Central memory CD8-positive, alpha-beta T cell (primary cell): ENCODE measurements at places on chromosomes 5 and 9.

DNA sequence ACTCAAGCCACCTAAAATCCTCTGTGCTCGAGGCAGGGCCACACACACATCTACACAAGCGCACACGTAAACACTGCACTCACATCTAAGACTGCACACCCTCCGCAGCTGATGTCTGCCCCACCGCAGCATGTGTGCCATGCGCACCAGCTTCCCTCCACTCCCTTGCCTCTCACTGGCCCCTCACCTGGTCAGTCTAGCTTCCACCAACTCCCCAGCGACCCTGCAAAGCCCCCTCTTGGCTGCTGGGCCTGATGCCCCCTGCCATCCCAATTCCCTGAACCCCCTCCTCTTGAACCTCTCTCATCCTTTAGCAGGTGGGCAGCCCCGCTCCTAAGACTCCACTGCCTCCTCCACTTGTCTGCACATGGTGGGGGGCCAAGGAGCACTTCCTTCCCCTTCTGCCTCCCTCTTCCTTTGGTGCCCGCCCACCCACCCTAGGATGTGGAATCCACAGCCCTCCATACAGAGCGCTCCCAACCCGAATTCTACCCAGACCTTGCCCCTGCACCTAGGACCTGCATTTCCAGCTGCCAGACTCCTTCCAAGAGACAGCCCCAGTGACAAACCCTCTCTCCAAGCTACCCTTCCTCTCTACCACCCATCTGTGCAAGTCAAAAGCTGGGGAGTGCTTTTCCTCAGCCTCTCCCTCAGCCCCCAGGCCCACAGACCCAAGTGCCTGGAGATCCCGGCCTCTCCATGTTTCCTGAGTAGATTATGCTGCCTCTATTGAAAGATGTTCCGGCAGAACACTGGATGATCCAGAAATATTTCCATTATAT lies 23.9 kb downstream of the ADAMTS2 start:
- no peak for DNase-seq

- DNase-seq: no peak
These were observed 161.9 kb downstream of the ARSB start for GRCh38 chr5:78823196-78823595.

- no peak for DNase-seq
These were observed 23.1 kb downstream of the SMAD5 start for GRCh38 chr5:136155761-136156160.

DNA sequence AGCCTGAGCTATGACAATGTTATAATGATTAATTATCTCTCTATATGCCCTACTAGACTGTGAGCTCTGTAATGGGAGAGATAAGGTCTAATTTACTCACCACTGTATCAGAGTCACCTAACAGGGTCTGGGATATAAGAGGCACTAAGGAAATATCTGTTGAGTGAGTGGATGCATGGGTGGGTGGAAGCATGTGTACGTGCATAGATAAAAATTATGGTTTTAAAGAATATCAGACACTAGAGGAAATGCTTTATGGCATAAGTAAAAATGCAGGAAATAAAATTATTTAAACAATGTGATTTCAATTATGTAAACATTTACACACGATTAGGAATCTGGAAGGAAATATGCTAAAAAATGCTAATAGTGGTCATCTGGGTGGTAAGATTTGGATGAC lies 137.8 kb downstream of the SPOCK1 start:
- no peak for DNase-seq

GRCh38 chr5:128380337-128380736 lies 157.7 kb downstream of the FBN2 start:
- DNase-seq: no peak

- DNase-seq: no peak
These were observed 36.3 kb upstream of the OTULINL start for GRCh38 chr5:14545308-14545707.

- peak; percentile 44 for DNase-seq
These were observed 100.7 kb downstream of the SUSD1 start for GRCh38 chr9:112074250-112075008.

- no peak for DNase-seq
These were observed 112.5 kb downstream of the WDR41 start for GRCh38 chr5:77379558-77380061.

DNA sequence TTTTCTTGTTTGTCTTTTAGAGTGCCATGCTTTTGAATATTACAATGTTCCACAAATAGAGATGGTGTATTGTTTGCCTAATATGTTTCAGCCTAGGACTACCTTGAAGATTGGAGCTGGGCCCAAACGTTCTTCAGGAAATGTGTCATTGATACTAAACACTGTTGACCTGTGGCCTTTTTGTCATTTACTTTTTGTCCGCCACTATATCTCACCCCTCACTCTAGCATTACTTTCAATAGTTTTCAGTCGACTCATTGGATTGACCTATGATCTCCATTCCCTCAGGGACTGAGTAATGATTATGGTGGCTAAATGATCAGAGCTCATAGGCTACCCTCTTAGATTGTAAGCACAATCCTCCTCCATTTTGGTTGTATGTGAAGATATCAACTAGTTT lies 115.8 kb downstream of the NUDT12 start:
- DNase-seq: no peak

- DNase-seq: no peak
These were observed 337 bp upstream of the DMAC1 start for GRCh38 chr9:7799944-7800285.

DNA sequence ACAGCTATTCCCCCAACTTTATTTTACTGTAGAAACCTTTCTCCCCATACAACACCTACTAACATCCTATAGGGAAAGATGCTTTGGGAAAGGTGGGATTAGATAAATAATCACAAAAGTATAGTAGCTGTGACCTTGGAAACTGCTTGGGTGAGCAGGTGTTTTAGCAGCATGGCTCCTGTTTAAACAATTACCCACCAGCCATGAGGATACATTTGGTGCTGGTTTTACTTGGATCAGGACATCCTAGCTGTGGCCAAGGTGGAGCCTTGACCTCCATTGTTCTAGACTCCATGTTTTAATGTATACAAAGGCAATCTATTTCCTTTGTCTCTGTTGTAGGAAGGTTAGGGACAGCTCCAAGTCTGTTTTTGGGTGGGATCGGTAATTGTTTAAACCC lies 56.8 kb upstream of the ALDH1B1 start:
- DNase-seq: no peak

GRCh38 chr5:12672141-12672540 lies 767.9 kb upstream of the CTNND2 start:
- DNase-seq: no peak

DNA sequence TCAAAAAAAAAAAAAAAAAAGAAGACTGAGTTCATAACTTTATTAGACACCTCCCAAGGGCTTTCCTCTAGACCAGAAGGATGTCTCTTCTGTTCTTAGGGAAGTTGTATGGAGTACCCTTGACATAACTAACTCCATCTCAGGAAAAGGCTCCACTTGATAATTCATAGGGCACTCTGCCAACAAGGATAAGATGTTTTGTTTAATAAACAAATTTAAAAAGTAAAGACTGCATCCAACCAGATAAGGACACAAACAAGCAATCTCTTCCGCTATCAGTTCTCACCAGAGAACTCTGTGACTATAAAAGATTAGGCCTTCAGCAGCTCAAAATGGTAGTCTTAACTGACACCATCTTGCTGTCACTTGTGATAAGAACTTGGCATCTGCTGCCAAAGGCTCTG lies 65.8 kb downstream of the SFXN1 start:
- no peak for DNase-seq

DNA sequence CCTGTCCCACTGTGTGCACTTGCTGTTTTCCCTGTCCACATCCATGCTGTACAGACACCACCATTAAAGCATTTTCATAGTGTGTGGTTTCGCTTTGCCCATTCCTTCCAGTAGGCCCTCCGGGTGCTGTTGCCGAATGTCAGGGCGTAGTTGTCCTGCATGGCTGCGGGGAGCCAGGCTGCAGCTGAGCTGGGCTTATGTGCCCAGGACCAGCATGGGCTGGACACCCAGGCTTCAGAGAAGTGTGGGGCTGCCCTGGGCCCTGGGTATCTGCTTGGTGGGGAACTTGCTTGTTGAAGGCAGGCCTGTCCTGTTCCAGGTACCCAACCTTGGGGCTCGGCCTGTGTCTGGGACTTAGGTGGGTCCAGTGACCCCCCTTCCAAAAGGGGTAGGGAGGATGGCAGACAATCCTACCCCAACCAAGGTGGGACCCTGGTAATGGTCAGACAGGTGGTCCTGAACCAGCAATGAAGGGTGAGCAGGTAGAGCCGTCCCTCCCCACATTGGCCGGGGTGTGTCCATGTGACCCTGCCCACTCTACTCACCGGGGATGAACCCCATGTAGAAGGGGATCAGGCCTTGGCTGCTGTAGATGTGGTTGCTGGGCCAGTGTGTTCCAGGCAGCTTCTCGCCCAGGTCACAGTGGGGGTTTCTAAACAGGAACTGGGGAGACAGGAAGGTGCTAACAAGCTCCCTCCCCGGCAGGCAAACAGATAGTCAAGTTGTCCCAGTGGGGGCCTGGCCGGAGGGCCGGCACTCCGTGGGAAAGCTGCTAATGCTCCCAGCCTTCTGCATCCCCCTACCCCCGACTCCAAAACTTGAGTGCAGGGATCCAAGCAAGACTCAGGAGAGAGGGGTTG lies 2.8 kb downstream of the TUBB4B start:
- no peak for DNase-seq

DNA sequence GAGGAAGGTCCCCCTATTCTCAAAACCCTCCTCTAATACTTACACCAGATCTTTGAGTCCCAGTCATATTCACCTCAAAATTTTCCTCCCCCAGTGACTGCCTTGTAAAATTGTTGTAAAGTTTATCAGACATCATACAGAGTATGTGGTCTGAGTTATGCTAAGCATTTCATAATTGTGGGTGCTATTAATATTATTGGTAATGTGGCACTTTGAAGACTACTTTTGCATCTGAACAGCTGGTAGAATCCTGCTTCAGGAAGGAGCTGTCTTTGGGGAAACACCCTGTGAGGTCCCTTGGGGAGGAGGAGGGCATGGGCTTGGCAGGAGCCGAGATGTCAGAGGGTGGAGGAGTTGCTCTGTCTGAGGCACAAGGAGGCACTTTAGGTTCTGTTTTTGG lies 164.9 kb upstream of the ZNF618 start:
- DNase-seq: no peak

DNA sequence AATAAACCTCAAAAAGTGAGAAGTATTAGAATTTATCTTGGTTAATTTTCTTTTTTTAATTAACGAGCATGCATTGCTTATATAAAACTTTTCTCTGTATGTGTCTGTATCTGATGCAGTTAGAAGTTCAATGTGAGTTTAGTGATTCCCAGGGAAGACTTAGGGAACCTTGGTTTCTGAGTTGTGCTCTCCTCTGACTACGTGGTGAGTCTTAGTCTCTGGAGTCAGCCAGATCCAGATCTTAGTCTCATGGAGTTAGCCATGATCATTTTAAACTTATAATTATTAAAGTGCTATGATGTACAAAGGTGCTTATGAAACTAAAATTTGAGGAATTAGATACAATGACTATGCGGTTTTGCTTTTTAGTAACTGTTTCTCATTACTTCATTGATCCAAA lies 285.3 kb upstream of the DMRT1 start:
- no peak for DNase-seq

DNA sequence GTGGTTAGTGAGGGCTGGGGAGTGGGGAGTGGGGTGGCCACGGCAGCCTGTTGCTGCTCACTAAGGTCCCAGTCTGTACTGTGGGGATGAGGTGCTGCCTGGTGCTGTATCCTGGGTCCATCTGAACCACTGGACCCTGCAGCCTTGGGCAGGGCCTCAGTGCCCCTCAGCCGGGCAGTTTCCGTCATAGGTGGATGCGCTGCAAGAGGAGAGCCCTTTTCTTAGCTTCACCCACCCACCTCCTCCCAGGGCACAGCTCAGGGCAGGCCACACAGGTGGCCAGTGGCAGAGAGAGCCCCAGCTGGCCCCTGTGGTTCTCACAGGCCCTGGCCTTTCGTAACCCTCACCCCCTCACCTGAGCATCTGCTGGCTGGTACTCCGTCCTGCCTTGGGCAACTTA lies 46.2 kb downstream of the WNK2 start:
- no peak for DNase-seq

GRCh38 chr9:109707355-109707754 lies 72.6 kb upstream of the PALM2AKAP2 start:
- no peak for DNase-seq

DNA sequence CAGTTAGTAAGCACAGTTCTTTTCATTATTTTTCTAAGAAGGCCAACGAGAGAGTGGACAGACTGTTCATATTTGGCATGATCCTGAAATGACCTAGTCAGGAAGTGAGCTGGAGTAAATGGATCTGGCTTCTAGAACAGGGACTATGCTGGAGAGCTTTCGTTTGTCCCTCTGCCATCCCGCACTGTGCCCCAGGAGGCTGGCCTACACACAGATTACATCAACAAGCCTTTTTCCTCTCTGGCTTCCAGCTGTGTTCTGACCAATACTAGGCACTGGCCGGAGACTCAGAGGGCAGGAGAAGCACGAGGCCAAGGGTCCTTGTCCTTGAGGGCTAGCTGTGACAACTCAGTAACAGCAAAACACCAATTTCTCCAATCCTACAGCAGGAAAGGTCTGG lies 127.8 kb downstream of the MED27 start:
- DNase-seq: no peak

- no peak for DNase-seq
These were observed 178.2 kb downstream of the ROR2 start for GRCh38 chr9:91771864-91772263.

DNA sequence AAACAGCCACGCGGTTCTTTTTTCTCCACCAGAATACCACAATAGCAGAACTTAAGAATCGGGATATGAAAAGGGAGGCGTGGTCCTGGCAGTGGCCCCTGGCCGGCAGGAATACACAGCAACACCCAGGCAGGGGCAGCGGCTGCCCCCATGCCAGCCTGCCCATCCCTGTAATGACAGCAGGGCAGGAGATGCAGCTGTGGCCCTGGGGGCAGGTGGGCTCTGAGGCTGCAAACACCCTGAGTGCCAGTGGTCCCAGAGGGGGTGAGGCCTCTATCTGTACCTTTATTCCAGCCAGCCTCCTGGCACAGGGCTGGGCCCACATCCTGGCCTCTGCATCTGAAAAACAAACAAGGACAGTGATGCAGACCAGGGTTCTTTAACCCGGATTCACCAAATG lies 12.4 kb downstream of the DIPK1B start:
- no peak for DNase-seq

GRCh38 chr9:96050048-96050860 lies 174.8 kb downstream of the ERCC6L2 start:
- DNase-seq: no peak

- DNase-seq: no peak
These were observed 100.1 kb downstream of the SUSD1 start for GRCh38 chr9:112075009-112075378.

- no peak for DNase-seq
These were observed 3.4 kb downstream of the PLPP7 start for GRCh38 chr9:131292937-131293336.

- no peak for DNase-seq
These were observed 71.2 kb downstream of the RAB24 start for GRCh38 chr5:177232358-177232757.

DNA sequence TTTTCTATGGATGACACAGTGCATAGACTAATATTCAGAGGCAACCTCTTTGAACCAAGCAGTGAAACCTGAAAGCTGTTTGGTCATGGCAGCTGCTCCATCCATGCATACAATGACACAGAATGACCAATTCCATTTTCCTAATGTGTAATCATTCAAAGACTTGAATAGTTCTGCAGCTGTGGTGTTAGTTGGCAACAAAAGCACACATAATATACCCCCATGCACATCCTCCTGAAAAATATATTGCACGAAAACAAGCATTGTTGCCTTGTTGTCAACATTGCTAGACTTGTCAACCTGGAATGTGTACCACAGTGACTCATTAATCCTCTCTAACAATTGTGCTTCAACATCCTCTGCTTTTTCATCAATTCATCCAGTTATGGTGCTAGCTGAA lies 71.0 kb upstream of the SEMA6A start:
- DNase-seq: no peak

GRCh38 chr5:118692811-118693342 lies 295.5 kb downstream of the DTWD2 start:
- no peak for DNase-seq
